GM23338 (cell line): ENCODE measurements at places on chromosomes 2 and 18. TPM values are rescaled to one million over a fixed set of nuclear protein-coding genes. Genes with fewer than 3 reads are reported as not detected.

The DSC3 gene
- total RNA-seq = 2.1 and 3.7 TPM in 2 replicates

The RBFA gene
- 43.3 and 46.5 TPM in 2 replicates for total RNA-seq

The SCN2A gene
- total RNA-seq = 0.52 and 0.82 TPM in 2 replicates

The OR6B3 gene
- total RNA-seq = not detected in 2 replicates

The SETBP1 gene
- total RNA-seq = 3.7 and 5.5 TPM in 2 replicates

The FHOD3 gene
- total RNA-seq = 7.1 and 8.7 TPM in 2 replicates

The RIT2 gene
- 0.70 and 1.9 TPM in 2 replicates for total RNA-seq

The GPAT2 gene
- total RNA-seq = 2.0 and 2.2 TPM in 2 replicates

GRCh38 chr2:160538559-160539355 is 45.1 kb upstream of the RBMS1 start:
- no peak for DNase-seq
- H3K4me3 ChIP-seq = no peak overlapping the region
- no peaks in the 10 kb centered on the region for H3K36me3 ChIP-seq
- H3K27ac ChIP-seq = no peak overlapping the region

- DNase-seq = no peak
- no peak overlapping the region for H3K4me3 ChIP-seq
- H3K27me3 ChIP-seq = no peaks in the 10 kb centered on the region
- H3K36me3 ChIP-seq = no peaks in the 10 kb centered on the region
Measured at GRCh38 chr18:56067214-56067894, 479.4 kb upstream of the TCF4 start.

DNA sequence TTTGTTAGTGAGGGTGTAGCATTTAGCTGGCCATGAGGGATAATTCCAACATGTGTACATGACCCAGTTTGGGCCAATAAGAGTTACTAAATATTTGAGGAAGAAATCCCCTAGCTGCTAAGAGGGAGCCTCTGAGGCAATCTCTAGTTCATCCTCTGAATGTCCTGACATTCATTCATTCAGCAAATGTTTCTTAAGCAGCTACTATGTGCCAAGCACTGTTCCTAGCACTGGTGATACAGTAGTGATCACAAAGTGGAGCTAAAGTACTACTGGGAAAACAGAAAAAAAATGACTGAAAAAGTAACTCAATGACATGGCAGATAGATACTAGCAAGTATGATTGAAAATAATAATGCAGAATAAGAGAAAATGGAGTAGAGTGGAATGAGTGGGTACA is 79.8 kb upstream of the PID1 start:
- no peaks in the 10 kb centered on the region for H3K27me3 ChIP-seq
- no peak overlapping the region for H3K27ac ChIP-seq
- H3K36me3 ChIP-seq = no peaks in the 10 kb centered on the region
- H3K4me3 ChIP-seq = no peak overlapping the region
- H3K4me1 ChIP-seq = no peaks in the 10 kb centered on the region

GRCh38 chr18:45660746-45661145 is 45.5 kb downstream of the SLC14A2 start:
- H3K27ac ChIP-seq = no peak overlapping the region
- H3K4me1 ChIP-seq = peaks cover 14% of the 10 kb centered on the region
- no peaks in the 10 kb centered on the region for H3K36me3 ChIP-seq

GRCh38 chr2:223647258-223647952 is 45.2 kb upstream of the SCG2 start:
- H3K27me3 ChIP-seq = no peaks in the 10 kb centered on the region
- H3K27ac ChIP-seq = no peak overlapping the region
- no peak overlapping the region for H3K4me3 ChIP-seq
- peaks cover 11% of the 10 kb centered on the region for H3K4me1 ChIP-seq
- no peak for DNase-seq

- DNase-seq = peak; percentile 24
- peaks cover 22% of the 10 kb centered on the region for H3K4me1 ChIP-seq
- no peak overlapping the region for H3K4me3 ChIP-seq
- no peak overlapping the region for H3K27ac ChIP-seq
- no peaks in the 10 kb centered on the region for H3K36me3 ChIP-seq
- H3K27me3 ChIP-seq = no peaks in the 10 kb centered on the region
Measured at GRCh38 chr2:216315802-216316603, 56.3 kb downstream of the MARCHF4 start.

DNA sequence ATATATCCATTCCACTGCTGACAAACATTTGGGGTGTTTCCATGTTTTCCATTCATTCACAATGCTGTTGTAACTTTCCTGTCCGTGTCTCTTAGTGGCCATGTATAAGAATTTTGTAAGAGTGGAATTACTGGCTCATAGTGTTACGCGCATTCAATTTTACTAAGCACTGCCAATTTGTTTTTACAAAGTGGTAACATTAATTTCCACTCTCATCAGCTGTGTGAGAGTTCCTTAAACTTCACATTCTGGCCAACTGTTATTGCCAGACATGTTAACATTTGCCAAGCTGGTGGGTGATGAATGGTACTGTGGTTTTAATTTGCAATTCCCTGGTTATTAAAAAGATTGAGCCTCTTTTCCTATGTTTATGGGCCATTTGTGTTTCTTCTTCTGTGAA is 134.2 kb downstream of the DTNB start:
- DNase-seq = no peak
- H3K27ac ChIP-seq = no peak overlapping the region
- no peak overlapping the region for H3K4me3 ChIP-seq
- no peaks in the 10 kb centered on the region for H3K27me3 ChIP-seq

- no peaks in the 10 kb centered on the region for H3K4me1 ChIP-seq
- H3K27ac ChIP-seq = no peak overlapping the region
- H3K4me3 ChIP-seq = no peak overlapping the region
Measured at GRCh38 chr2:109208951-109209335, 79.9 kb downstream of the SH3RF3 start.

GRCh38 chr18:24497031-24497754 is 36.8 kb downstream of the HRH4 start:
- peaks cover 7% of the 10 kb centered on the region; the same call in 1 of the 2 replicates for H3K4me1 ChIP-seq
- DNase-seq = no peak
- H3K4me3 ChIP-seq = no peak overlapping the region
- H3K36me3 ChIP-seq = no peaks in the 10 kb centered on the region
- no peaks in the 10 kb centered on the region for H3K27me3 ChIP-seq

- peaks cover 28% of the 10 kb centered on the region for H3K4me1 ChIP-seq
- H3K36me3 ChIP-seq = no peaks in the 10 kb centered on the region
- H3K4me3 ChIP-seq = peak overlapping the region; percentile 56
Measured at GRCh38 chr2:11746807-11747459, 501 bp downstream of the LPIN1 start.

DNA sequence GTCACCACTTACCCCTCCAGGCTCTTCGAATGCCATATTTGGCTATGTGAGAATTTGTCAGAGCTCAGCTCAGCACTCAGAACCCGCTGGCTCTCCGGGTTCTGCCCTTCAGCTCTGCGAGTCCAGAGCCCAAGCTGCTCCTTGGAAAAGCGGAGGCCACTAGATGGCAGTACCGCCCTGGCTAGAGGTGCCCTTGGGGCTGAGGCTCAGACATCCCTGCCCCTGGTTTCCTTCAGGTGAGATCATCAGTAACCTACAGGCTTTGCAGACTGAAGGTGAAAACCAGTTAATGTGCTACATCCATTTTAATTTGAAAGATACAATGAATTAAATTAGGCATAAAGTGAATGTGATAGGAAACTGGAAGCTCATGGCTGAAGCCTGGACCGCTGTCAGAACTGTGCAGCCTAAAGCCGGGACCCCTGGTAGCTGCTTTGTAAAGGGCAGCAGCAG is 285.6 kb downstream of the AGAP1 start:
- no peaks in the 10 kb centered on the region for H3K36me3 ChIP-seq
- peaks cover 3% of the 10 kb centered on the region for H3K4me1 ChIP-seq
- H3K4me3 ChIP-seq = no peak overlapping the region
- H3K27me3 ChIP-seq = no peaks in the 10 kb centered on the region
- DNase-seq = peak; percentile 94

DNA sequence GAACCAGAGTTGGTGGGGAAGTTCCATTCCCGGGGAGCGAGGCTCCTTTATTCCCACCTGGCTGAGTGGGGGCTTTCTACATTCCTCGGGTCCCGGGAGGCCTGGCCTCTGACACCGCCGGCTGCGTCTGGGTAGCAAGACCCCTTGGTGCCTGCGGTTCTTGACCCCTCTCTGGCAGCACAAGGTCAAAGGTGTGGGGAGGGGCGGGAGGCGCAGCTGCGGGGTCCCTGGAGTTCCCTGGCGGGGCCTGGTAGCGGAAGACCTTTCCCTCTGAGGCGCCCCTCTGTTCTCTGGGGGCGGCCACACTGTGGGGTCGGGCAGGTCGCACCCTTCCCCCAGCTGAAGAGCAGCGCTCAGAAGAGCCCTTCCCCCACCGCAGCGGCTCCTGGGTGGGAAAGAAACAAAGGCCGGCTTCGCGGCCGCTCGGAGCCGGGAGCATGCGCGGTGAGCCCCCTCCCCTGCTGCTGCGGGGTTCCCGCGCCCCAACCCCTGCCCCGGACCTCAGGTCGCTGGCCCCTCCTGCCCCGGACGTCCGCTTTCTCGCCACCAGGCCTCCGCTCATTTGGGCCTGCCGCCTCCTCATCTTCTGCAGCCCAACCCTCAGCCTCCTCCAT is 146.3 kb downstream of the ANKRD44 start:
- no peaks in the 10 kb centered on the region for H3K36me3 ChIP-seq
- peak overlapping the region; percentile 53 for H3K4me3 ChIP-seq
- H3K4me1 ChIP-seq = peaks cover 11% of the 10 kb centered on the region
- H3K27ac ChIP-seq = no peak overlapping the region
- DNase-seq = peak; percentile 84
- no peaks in the 10 kb centered on the region for H3K27me3 ChIP-seq

GRCh38 chr2:112061840-112062239 is 6.8 kb downstream of the TMEM87B start:
- H3K27ac ChIP-seq = no peak overlapping the region
- H3K36me3 ChIP-seq = peaks cover 7% of the 10 kb centered on the region; the same call in 1 of the 2 replicates
- no peaks in the 10 kb centered on the region for H3K27me3 ChIP-seq
- no peak overlapping the region for H3K4me3 ChIP-seq

- H3K36me3 ChIP-seq = peaks cover 53% of the 10 kb centered on the region
- H3K27ac ChIP-seq = no peak overlapping the region
- no peak overlapping the region for H3K4me3 ChIP-seq
- no peak for DNase-seq
- no peaks in the 10 kb centered on the region for H3K4me1 ChIP-seq
Measured at GRCh38 chr2:42581257-42581656, 12.8 kb downstream of the MTA3 start.

DNA sequence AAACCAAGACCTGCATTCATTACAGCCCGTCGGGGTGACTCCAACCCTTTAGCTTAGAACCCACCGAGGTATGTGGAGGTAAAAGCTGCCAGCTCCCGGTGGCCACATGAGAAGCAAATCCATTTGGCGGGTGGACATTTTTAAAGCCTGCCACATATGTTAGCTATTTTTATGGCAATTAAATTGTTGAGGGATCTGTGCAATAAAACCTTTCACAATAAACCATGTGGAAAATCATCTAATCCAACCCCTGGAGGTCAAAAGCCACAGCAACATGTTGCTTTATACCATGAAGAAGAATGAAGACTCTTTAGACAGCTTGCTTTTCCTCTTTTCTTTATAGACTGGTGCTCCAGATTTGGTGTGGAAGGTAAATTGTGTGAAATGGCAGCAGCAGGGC is 176.3 kb downstream of the AGPS start:
- no peak overlapping the region for H3K4me3 ChIP-seq
- H3K27ac ChIP-seq = no peak overlapping the region
- H3K27me3 ChIP-seq = no peaks in the 10 kb centered on the region
